Sciatic nerve (tissue), 2 donors: ENCODE measurements at places on chromosomes 5 and 9.

DNA sequence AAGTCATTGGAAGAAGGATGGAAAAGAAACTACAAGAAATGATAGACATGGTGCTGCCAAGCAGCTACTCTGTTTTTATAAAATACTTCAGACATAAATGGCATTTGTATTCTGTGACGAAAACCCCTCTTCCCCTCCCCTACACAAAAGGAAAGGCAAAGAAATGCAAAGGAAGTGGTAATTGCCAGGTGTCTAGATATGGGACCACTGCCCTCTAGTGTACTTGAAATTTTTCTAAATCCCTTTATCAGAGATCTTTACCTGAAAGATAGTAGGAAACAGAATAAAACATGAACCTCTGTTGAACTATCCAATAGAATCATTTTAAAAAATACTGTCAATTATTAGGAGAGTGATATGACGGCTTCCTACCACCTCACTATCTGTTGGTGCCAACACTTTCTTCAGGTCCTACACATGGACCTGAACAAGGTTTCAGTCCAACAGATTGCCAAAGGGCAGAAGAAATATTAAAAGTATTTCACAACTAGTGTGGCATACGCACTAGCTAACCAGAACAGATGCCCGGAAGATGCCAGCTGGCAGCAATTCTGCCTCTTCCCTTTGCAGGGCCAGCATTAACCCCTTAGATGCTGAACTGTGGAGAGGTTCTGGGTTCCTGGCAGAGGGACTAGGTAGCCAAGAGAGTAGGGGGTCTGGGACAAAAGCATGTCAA is 104.1 kb downstream of the TSSK1B start:
- no peak for DNase-seq

DNA sequence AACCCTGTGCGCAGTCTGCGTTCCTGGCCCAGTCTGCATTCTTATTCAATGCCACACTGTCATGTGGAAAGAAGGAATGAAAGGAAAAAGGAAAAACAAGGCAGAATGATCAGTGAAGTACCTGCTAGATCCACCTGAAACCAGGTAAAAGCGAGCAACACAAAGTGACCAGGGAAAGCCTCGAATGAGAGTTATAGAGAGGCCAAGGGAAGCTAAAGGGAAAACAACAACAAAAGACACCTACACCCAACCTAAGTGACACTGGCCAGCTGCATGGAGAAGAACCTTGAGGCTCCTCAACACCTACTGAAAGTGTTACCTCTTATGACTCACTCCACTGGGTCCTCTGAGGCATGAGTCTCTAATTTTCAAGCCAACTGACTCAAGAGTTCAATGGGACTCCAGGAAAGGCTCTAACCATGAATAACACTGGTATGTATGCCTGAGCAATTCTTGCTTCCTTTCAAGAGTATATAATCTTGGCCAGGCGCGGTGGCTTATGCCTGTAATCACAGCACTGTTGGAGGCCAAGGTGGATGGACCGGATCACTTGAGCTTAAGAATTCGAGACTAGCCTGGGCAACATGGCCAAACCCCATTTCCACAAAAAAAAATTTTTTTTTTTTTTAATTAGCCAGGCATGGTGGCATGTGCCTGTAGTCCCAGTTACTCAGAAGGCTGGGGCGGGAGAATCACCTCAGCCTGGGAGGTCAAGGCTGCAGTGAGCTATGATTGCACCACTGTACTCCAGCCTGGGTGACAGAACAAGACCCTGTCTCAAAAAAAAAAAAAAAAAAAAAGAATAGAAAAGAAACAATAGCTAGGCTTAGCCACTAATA is 29.0 kb downstream of the MTMR12 start:
- no peak for DNase-seq

- DNase-seq: no peak
Observed at GRCh38 chr9:83070261-83070660, 7.3 kb upstream of the RASEF start.

DNA sequence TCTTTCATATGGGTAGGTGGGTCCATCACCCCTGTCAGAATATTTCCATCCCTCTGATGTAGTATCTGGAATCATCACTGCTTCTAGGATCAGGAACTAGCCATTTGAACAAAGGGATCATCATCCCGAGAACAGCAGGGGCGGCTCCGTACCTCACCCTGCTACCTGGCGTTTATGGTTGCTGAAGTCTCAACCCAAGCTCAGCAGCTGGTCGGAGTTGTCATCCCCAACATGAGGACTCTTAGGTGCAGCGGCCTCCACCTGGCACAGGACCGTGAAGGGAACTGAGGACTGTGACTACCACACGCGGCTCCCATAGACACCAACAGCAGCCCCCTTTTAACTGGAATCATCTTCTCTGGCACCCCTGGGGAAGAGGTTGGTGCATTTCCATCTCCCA is 35.1 kb downstream of the ROR2 start:
- DNase-seq: no peak

- no peak for DNase-seq
Observed at GRCh38 chr5:32932241-32932935, 221.3 kb downstream of the NPR3 start.

GRCh38 chr5:5586721-5587120 is 164.2 kb downstream of the ICE1 start:
- DNase-seq: no peak

DNA sequence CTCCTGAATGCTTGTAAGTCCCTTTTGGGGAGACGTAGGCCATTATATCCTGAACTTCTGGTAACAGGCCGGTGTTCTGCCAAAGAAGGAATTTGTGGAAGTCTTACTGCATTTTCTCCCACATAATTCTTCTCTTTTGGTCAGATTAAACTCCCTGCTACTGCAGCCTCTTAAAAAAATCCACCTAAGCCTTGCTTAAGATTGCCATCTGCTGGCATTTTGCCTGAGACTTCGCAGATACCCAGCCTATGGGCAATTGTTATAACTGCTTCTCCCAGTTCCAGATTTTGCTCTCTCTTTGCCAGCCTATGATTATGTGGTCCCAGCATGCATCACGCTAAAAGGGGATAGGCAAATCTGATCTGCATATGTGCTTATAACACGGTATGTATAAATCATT is 391.6 kb upstream of the CHD1 start:
- DNase-seq: no peak

- DNase-seq: no peak
Observed at GRCh38 chr9:105975886-105976645, 281.7 kb downstream of the TMEM38B start.

DNA sequence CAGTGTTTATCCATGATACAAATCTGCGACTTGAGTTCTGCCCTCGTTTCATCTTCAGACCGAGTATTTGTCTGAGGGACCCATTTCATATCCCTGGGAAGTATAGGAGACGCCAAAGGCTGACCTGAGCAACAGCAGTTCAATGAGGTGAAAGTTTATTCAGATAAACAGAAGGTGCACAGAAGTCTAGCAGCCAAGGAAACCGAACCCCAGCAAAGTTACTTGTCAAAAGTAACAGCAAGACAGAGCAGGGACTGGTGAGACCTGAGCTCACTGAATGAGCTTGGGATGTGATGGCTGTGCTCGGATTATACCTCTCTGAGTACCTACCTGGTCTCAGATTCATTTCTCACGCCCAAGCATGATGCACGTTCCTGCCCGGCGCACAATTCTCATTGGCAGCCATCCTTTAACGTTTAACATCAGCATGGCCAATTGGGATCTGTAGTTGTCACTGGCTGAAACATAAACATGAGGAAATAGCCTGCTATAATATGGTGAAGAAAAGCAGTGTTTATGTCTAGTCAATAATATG is 599 bp downstream of the LYRM7 start:
- no peak for DNase-seq
